ENCODE measurements at places on chromosomes 12 and 14.

DNA sequence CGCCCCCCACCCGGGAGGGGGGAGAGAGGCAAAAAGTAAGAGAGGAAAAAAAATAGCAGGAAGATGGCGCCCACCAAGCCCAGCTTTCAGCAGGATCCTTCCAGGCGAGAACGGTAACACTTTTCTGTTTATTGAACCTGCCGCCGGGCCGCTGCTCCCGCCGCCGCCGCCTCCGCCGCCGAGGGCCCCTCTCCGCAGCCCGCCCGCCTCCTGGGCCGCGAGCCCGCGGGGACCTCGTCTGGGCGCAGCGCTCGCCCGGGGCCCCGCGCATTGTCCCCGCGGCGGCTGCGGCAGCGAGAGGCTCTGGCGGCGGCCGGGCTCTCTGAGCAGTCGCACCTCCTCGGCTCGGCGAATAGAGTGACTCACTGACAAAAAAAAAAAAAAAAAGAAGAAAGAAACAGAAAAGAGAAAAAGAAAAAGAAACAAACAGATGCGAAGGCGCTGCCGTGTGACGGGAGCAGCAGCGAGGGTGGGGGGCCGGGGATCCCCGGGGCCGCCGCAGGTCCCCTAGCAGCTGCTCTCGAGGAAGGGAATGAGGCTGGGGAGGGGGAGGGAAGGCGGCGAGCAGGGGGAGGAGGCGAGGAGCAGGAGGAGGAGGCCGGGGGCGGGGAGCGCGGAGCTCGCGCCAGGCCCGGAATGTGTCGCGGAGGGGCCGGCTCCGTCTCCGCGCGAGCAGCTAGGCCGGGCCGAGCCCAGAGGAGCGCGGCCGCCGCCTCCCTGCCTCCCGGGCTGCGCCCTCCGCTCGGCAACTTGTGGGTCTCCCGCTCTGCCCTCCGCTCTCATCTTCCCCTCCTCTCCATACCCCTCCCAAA is 781 bp downstream of the NPAS3 start:
- DNase-seq = no peak

- DNase-seq = no peak
Measured at GRCh38 chr14:50797250-50798047, 33.5 kb downstream of the NIN start.

GRCh38 chr12:3772380-3772779 is 19.5 kb upstream of the CRACR2A start:
- DNase-seq = no peak

- no peak for DNase-seq
Measured at GRCh38 chr12:129776977-129777667, 126.7 kb downstream of the TMEM132D start.

- no peak for DNase-seq
Measured at GRCh38 chr12:91870872-91871707, 274.6 kb downstream of the BTG1 start.

DNA sequence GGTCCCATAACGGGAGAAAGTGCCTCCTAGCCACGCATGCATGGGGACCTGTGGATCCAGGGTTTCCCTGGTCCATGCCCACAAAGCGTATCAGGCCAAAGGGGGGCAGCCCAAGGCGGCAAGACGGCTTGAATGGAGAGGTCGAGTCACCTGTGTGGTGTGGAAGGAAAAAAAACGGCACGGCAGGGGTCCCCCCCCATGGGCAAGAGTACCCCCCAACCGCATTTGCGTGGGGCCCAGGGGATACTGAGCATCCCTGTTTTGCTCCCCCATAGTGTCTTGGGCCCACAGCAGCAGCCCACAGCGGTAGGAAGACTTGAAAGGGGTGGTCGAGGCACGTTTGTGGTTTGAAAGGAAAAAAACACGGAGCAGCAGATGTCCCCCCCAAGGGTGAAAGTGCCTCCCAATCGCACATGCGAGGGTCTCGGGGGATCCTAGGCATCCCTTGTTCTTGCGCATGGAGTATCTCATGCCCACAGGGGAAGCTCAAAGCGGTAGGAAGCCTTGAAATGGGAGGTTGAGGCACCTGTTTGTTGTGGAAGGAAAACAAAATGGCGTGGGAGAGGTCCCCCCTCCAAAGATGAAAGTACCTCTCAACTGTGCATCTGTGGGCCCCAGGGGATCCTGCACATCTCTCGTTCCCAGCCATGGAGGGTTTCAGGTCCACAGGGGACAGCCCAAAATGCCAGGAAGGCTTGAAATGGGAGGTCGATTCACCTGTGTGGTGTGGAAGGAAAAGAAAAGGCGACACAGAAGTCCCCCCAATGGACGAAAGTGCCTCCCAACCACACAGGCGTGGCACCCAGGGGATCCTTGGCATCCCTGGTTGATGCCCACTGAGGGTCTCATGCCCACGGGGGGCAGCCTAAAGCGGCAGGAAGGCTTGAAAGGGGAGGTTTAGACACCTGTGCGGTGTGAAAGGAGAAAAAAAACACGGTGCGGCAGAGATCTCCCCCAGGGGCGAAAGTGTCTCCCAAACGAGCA is 577.5 kb downstream of the ALG10 start:
- no peak for DNase-seq

DNA sequence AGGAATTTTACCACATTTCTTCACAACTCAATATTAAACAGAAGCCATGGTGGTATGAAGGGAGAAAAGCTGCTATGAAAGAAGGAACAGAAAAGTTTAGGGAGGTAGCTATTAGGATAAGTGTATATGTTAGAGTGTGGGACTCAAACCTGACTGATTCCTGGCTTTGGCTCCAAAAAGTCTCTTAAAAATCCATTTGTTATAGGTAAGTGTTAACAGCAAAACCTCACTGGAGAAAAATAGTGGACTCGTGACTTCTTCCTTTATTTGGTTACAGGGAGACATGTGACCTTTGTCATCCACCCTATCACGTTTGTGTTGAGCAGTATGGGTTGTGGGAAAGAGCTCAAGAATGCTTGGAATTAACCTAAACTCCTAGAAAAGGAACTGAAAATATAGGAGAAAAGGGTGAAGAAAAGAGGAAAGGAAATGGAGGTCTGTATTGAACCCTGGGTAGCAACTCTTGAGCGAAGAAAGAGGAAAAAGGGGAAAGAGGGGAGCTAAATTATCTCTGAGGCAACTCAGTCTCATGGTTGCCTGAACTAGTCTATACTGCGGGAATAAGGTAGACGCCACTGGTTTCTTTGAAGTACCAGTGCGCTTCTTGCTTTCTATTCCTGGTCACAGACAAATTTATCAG is 3.6 kb upstream of the EID3 start:
- no peak for DNase-seq

Measured in iPS DF 6.9 (cell line).